Fibroblast of mammary gland (primary cell): ENCODE measurements at places on chromosomes 6 and 20.

DNA sequence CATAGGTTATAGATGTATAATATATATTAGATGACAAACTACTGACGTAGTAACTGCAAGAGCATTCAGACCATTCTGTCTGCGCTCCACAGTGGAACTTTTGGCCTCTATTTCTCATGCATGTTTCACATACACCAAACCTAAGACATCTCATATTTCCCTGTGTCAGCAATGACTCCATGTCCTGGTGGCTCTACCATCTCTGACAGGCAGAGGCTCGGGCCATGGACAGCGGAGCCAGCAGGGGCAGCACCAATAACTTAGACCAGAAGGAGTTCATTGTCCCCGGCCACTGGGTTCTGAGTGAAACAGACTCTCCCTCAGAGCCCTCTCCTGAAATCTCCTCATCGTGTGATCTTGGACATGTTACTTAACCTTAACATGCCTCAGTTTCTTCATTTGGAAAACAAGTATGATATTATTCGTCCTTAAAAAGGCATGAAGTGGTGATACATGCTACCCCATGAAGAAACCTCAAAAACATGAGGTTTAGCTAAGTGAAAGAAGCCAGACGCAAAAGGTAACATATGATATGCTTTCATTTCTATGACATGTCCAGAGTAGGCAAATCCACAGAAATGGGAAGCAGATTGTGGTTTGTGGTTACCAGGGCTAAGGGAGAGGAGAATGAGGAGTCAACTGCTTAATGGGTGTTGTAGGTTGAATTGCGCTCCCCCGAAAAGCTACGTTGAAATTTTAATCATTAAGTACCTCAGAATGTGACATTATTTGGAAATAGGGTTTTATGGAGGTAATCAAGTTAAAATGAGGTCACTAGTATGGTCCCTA is 564.0 kb upstream of the JARID2 start:
- peak; percentile 43 for DNase-seq

DNA sequence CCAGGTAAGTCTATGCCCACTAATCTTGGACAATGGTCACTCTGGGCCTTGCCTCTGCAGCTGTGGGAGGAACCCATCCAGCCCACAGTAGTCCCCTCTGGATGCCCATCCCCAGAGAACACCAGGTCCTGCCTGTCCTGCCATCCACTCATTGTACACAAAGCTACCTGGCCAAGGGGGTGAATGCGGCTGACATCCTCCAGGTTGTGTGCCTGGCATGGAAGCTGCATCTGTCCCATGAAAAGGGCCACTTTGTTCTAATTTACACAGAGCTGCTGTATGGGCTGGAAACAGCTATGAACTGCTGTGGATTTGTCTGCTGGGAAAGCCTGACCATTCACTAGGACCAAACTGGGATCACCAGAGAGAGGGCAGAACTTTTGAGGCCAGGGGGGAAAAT is 324.8 kb downstream of the LRFN2 start:
- no peak for DNase-seq

DNA sequence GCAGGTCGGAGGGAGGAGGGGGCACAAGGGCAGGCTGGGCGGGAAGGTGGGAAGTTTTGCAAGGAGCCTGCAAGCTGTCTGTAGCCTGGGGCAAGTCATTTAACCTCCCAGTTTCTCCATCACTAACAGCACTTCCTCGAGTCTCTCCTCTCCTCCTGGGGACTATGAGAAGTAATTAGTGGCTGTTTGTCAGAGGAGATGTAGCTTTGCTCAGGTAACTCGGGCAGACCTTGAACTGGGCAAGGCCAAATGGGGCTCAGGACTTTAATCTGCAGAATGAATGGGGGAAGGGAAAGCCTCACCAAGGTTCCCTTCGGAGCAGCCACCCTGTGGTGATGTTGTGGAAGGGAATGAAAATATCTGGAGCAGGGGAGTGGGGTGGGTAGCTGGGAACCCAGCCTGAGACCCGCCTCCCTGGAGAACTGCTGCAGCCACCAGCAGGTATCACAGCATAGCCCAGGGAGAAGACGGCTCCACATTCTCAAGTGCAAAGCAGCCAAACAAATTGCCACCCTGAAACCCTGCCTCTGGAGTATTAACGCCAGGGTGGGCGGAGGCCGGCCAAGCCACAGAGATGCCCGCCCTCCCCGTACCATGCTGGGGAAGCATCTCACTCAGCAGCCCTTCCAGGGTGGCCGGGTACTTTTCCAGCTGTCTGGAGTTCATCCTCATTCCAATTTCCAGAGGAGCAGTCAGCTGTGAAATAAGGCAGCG is 6.1 kb upstream of the LEMD2 start:
- no peak for DNase-seq

- DNase-seq: peak; percentile 3
These were observed 149.9 kb upstream of the AFDN start for GRCh38 chr6:167676666-167677421.

- no peak for DNase-seq
These were observed 5.4 kb downstream of the TLDC2 start for GRCh38 chr20:36881331-36881730.

DNA sequence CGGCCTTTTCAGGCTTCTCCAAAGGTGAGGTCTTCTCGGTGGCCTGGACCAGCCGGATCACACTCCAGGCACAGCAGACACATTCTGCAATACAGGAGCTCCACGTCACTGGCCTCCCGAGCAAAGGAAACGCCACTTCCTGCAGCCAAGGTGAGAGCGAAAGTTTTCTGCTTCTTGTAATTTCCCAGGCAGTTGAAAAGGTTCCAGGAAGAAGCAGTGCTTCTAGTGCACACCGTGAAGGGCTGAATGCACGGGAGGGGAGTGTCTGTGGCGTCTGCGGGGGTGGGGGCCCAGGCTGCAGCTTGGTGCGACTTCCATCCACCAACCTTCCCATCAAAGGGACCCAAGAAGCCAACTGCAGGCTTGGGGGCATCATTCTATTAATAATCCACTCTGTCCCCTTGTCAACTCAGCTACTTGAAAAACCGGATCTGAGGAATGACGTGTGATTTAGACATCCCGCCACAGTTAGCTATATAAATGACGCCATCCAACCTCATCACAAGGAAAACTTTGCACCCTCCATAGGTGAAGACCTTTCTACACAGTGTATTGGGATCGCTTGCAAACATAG is 61.1 kb downstream of the NFATC2 start:
- DNase-seq: no peak

GRCh38 chr6:157235600-157236039 is 87.7 kb downstream of the TMEM242 start:
- peak; percentile 45 for DNase-seq

GRCh38 chr6:26218824-26219223 is 131.6 kb downstream of the HFE start:
- no peak for DNase-seq

- peak; percentile 84 for DNase-seq
These were observed 266.7 kb upstream of the SULF2 start for GRCh38 chr20:48051794-48052474.

DNA sequence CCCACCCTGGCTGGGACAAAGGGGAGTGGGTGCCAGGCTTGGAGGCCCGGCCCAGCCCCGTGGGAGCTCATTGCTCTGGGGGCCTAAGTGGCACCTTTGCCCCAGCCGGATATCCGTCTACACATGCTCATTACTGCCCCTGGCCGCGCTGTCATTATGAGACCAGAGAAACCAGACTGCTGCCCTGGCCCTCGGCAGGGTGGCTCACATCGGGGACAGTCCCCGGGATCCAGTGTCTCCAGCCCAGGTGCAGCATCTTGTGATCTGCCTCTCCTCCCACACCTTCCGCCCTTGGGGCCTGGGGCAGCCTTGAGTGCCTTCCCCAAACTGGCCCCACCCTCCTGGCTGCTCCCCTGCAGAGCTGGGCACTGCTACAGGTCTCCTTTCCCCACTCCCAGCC is 4.9 kb downstream of the SRMS start:
- DNase-seq: no peak

DNA sequence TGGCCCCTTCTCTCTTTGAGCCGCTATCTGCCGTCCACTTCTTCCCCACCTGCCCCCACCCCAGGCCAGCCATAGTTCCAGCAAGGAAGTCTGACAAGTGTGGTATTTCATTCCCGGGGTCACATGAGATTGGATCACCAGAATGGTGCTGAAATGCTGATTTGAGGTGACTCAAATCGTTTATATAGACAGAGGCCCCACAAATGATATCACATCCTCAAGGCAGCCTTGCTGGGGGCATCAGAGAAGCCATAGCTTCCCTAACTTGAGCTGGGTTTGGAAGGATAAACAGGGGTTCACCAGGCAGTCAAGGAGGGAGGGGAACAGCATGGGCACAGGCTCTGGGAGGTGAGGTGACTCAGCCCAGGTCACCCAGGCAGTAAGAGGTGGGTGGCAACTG is 9.9 kb downstream of the SDCBP2 start:
- DNase-seq: peak; percentile 30

DNA sequence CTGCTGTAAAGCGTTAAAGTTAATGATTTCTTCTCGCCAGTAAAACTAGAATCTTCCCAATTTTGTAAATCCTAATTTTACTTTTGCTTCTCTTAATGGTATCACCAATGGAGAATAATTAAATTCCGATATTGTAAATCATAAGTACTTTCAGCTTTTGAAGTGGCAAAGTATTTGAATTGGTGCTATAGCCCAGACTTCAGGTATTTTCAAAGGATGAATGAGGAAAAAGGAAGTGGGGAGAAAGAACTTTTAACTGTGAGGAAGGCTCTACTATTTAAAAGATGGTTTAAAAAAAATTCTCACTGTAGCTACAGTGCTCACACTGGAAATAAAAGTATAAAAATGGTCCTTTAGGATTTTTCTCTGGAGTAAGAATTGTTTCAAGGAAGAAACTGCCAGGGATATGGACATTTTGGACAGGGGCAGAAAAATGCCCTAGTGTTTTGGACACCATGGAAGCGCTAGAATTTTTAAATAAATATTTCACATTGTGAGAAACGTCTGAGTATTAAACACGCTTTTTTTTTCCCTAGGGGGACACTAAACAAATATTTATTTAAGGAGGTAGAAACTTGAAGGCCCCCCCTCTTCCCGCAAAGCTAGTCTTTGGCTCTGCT is 1.3 kb upstream of the TAB2 start:
- DNase-seq: no peak

DNA sequence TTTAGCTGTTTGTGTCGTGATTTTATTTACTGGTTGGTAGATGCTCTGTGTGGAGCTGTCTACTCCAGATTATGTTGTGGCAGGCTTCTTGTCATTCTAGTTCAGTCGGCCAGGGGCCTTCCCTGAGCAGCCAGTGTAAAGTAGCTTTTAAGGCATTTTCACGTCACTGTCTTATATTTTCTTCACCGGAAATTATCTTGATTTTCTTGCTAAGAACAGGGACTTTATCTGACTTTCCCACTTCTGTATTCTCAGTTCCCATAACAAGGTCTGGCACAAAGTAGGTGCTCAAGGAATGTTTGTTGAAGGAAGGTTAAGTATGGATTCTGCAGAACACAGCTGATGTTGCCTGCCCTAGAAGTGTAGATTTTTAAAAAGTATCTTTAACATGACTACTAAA is 868 bp downstream of the LTV1 start:
- DNase-seq: peak; percentile 23

GRCh38 chr6:69238067-69238466 is 558.7 kb downstream of the LMBRD1 start:
- DNase-seq: no peak

DNA sequence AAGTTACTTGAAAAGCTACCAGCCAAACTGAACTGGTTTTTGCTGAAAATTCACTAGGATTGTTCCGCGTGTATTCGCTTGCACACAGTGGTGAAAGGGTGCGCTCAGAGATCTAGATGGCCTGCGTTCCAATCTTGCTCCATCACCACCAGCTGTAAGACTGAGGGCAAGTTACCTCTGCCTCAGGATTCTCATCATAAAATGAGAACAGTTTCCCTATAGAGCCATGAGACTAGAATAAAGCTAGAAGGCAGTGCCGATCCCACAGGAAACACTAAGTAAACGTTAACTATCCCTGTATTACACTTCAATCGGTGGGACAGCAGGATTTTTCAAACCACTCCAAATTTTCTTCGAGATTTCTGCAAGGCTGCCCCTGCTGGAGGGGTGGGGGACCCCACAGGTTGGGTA is 838 bp downstream of the AHCY start:
- peak; percentile 50 for DNase-seq

- no peak for DNase-seq
These were observed 157.9 kb upstream of the MARCKS start for GRCh38 chr6:113699239-113699638.

GRCh38 chr20:47568019-47568418 is 66.3 kb downstream of the NCOA3 start:
- DNase-seq: peak; percentile 53

- no peak for DNase-seq
These were observed 17.2 kb upstream of the TAGAP start for GRCh38 chr6:159061805-159062563.

DNA sequence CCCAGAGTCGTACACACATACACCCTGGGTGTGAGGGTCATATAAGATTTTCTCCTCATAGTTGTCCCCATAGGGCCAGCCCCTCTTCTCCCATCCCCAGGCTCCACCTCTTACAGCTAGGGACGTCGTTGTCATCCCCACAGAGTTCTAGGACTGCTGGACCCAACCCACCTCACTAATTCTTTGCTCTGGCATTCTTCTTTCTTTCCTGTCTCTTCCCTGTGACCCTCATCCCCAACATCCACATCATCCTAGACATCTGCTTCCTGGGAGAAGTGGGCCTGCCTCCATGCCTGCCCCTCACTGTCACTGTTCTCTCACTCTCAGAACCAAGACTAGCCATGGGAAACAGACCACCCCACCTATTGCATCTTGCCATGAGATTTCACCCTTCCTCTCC is 1.1 kb downstream of the PSMF1 start:
- no peak for DNase-seq

GRCh38 chr6:3957321-3957720 is 108.1 kb downstream of the FAM50B start:
- no peak for DNase-seq

GRCh38 chr6:10463491-10464481 is 48.9 kb upstream of the TFAP2A start:
- DNase-seq: no peak

DNA sequence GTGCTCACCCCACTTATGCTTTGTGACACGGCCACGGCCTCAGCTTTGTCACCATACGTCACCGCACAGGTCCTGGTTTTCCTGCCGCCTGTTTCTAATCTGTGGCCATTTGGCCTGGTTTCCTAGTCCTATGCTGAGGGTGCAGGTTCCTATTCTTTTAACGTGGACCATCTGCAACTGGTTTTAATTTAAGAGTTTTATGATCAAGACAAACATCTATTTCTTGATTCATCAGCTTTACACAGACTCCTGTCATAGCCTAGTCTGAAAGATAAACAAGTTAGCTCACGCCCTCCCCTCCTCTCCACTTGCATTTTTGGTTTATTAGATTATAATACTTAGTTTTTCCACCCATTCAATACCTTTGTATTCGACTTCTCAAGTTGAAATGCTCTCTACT is 97.5 kb upstream of the RPS6KA2 start:
- DNase-seq: peak; percentile 59
